ENCODE measurements at places on chromosomes 3 and 15. TPM values are rescaled to one million over a fixed set of nuclear protein-coding genes. Genes with fewer than 3 reads are reported as not detected.

Gene MUC4
- 0.31 TPM for total RNA-seq

Gene COL6A5
- not detected for total RNA-seq

Gene ACP3
- total RNA-seq = 1.2 TPM

Gene RYR3
- total RNA-seq = 0.96 TPM

Gene AKAP13
- 113 TPM for total RNA-seq

Gene TGM4
- not detected for total RNA-seq

Gene IQCH
- total RNA-seq = 1.7 TPM

Gene ST3GAL6
- 10.7 TPM for total RNA-seq

Gene GP9
- not detected for total RNA-seq

Gene POLQ
- 0.18 TPM for total RNA-seq

Gene TGM5
- total RNA-seq = not detected

Gene CPN2
- total RNA-seq = not detected

Gene BNC1
- 0.32 TPM for total RNA-seq

Gene RAB5A
- total RNA-seq = 47.3 TPM

Gene ARGFX
- total RNA-seq = not detected
